HFFc6 (cell line): ENCODE measurements at places on chromosomes 16 and 17.

DNA sequence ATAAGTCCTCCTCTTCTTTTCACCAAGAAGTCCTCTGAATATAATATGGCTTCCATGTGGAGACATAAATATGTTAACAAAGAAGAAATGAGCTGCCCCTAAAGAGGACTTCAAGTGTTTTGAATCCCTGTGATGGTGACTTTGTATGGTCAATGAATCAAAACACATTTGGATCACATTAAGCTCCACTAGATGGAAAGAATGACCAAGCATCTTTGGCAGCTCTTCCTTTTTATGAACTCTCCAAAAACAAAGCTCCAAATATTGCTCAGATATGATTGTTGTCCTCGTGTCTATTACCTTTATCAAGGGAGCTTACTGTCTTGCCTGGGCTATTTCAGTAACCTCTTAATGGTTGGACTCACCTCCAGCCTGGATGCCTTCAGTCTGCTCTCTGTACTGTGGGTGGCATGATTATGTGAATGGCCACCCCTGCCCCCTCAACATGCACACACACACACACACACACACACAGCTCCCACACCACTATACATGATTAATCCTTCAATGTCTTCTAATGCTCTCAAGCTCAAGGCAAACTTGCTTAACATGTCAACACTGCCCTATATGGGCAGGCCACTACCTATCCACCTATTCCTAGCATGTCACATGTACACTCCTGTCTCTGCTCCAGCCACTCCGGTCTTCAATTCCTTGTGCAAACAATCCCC, 346.6 kb upstream of the SALL1 start:
- no peak overlapping the region for H3K27ac ChIP-seq
- H3K4me1 ChIP-seq = peaks cover 9% of the 10 kb centered on the region
- DNase-seq = no peak
- no peaks in the 10 kb centered on the region for H3K36me3 ChIP-seq
- H3K27me3 ChIP-seq = no peaks in the 10 kb centered on the region; the same call in 1 of the 2 replicates

DNA sequence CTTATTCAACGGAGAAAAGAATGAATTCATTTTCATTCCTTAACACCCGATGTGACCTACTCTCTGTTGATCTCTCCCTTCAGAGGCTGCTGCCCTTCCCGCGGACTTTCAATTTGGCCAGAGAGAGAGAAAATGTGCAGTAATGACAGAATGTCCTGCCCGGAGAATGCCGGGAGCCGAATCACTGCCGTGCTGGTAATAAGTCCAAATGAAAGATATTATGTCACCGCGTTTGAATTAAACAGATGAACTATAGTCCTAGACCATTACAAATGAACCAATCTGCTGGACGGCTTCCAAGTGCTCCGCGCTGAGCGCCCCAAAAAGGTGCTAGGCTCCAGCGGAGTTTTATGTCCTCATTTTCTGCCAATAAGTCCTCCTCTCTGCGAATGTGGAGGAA, 14.7 kb upstream of the C16orf82 start:
- no peak for DNase-seq
- no peaks in the 10 kb centered on the region for H3K4me1 ChIP-seq
- no peaks in the 10 kb centered on the region for H3K36me3 ChIP-seq

- no peaks in the 10 kb centered on the region; the same call in 1 of the 2 replicates for H3K36me3 ChIP-seq
- H3K4me1 ChIP-seq = peaks cover 28% of the 10 kb centered on the region
- peak overlapping the region; percentile 29; the same call in 1 of the 2 replicates for H3K4me3 ChIP-seq
- peak overlapping the region; percentile 75 for H3K27ac ChIP-seq
- peaks cover 1% of the 10 kb centered on the region; the same call in 1 of the 2 replicates for H3K27me3 ChIP-seq
- peak; percentile 82 for DNase-seq
These were observed 21.3 kb upstream of the HEXD start for GRCh38 chr17:82396601-82397435.

DNA sequence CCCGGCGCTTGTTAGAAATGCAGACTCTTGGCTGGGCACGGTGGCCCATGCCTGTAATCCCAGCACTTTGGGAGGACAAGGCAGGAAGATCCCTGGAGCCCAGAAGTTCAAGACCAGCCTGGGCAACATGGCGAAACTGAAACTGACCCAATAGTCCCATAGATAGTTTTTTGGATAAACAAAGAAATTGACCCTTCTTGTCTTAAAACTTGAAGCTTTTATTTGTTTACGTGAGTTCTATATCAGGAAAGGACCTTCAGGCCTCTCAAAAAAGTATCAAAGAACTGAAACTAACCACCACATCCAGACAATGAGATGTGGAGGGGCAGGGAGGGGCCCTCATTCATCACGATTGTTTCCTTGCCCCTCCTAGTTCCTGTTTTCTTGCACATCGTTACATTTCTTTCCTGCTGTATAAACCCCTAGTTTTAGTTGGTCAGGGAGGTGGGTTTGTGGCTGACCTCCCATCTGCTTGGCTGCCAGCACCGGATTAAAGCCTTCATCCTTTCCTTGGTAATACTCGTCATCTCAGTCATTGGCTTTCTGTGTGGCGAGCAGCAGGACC, 29.9 kb upstream of the PRM1 start:
- H3K4me3 ChIP-seq = no peak overlapping the region
- no peak for DNase-seq
- peaks cover 37% of the 10 kb centered on the region for H3K4me1 ChIP-seq

GRCh38 chr16:89741342-89742014, 20.1 kb downstream of the ZNF276 start:
- no peak overlapping the region for H3K27ac ChIP-seq
- H3K27me3 ChIP-seq = peaks cover 6% of the 10 kb centered on the region
- H3K36me3 ChIP-seq = no peaks in the 10 kb centered on the region
- no peak overlapping the region for H3K4me3 ChIP-seq

GRCh38 chr16:50316102-50316847, 49.9 kb downstream of the ADCY7 start:
- DNase-seq = no peak
- no peak overlapping the region for H3K27ac ChIP-seq
- peaks cover 6% of the 10 kb centered on the region; the same call in 1 of the 2 replicates for H3K4me1 ChIP-seq
- H3K4me3 ChIP-seq = no peak overlapping the region
- peaks cover 22% of the 10 kb centered on the region for H3K36me3 ChIP-seq

DNA sequence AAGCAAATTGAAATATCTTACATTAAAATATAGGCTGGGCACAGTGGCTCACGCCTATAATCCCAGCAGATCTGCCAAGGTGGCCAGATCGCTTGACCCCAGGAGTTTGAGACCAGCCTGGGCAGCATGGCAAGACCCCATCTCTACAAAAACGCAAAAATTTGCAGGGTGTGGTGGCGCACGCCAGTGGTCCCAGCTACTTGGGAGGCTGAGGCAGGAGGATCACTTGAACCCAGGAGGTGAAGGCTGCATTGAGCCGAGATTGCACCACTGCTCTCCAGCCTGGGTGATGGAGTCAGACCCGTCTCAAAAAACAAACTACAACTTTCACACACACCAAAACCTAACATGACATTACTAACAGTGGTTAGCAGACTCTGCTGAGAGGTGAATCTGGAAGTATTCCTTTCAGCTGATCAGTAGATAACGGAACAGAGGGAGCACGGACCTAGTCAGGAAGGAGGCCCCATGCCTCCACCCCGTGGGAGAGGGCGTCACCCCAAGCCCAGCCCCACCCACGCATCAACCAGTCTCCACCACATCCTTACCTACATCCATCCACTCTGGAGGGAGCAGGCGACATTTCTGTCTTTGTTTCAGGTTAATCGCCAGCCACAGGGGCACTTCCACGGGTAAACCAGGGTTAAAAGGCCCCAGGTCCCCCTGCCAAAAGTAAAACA, 1.7 kb downstream of the GINS2 start:
- H3K27me3 ChIP-seq = peaks cover 4% of the 10 kb centered on the region
- no peak for DNase-seq
- peaks cover 7% of the 10 kb centered on the region; the same call in 1 of the 2 replicates for H3K4me1 ChIP-seq

GRCh38 chr16:55853114-55853513, 20.2 kb upstream of the CES1 start:
- DNase-seq = peak; percentile 19
- no peaks in the 10 kb centered on the region for H3K4me1 ChIP-seq
- no peaks in the 10 kb centered on the region for H3K27me3 ChIP-seq
- H3K4me3 ChIP-seq = no peak overlapping the region
- no peaks in the 10 kb centered on the region for H3K36me3 ChIP-seq
- H3K27ac ChIP-seq = no peak overlapping the region

DNA sequence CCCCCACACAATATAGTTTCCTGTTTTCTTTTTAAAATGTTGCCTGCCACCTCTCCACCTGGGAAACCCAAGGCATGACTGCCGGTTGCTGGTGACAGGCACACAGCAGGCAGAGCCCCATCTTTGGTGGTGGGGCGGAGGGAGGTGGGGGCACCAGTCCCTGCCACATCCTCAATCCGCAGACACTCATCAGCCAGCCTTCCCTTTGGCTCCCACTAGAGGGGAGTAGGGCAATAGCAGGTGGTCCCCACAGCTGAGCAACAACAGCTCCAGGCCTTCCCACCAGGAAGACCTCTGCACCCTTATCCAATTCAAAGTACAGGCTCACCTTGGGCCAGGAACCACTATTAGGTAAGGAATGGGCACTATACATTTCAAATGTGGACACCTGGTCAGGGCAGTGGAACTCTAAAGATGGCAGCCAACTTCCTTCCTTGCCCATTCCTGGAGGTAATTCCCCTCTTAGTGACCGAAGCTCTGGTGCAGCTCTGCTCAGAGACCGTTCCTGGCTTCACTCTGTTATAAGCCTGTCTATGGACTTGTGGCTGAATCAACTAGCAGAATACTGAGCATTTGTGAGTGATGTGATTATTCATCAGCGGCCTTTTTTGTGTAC, 13.9 kb downstream of the RECQL5 start:
- H3K36me3 ChIP-seq = peaks cover 4% of the 10 kb centered on the region; the same call in 1 of the 2 replicates
- H3K4me3 ChIP-seq = no peak overlapping the region
- no peaks in the 10 kb centered on the region for H3K4me1 ChIP-seq
- no peak for DNase-seq
- H3K27ac ChIP-seq = no peak overlapping the region

DNA sequence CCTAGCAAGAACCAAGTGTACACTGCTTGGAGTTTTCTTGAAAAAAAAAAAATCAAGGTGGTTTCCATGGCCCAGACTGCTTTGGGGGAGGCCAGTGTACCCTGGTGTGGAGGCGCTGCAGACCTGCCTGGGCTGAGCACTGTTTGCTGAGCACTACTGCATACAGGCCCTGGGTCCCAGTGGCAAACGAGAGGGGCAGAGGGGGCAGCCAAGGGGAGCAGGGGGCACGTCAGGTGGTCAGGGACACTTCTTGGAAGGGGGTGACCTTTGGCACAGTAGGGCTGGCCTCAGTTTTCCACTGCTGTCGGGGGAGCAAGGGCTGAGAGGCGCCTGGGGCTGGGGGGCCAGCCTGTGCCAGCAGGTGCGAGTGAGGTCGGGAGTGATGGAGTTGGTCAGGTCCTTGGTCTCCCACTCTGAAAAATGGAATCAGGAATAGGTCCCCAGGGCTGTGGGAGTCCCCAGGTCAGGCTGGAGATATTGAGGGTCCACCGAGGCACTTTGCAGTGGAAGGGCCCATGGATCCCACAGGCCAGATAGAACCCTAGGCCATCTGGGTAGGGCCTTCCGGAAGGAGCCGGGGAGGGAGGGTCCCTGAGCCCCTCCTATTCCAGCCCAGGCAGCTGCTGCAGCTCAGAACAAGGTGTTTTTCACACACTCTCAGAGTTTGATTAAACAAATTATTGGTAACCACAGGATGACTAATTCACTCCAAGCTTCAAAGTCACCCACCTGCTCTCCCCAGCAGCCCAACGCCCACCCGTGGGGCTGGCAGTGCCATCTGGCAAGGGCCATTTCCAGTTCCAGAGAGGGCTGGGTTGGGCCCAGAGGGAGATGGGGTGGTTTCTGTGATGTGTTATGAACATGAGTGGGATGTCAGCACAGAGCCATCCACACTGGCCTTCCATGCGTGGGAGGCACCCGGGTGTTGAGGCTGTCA, 3.5 kb downstream of the ZFPM1 start:
- no peaks in the 10 kb centered on the region for H3K36me3 ChIP-seq
- H3K27me3 ChIP-seq = peaks cover 2% of the 10 kb centered on the region
- H3K4me1 ChIP-seq = peaks cover 17% of the 10 kb centered on the region
- peak overlapping the region; percentile 76 for H3K4me3 ChIP-seq

GRCh38 chr16:85569615-85570212, 43.4 kb upstream of the GSE1 start:
- H3K27ac ChIP-seq = peak overlapping the region; percentile 86
- H3K36me3 ChIP-seq = peaks cover 9% of the 10 kb centered on the region; the same call in 1 of the 2 replicates
- H3K4me1 ChIP-seq = peaks cover 49% of the 10 kb centered on the region
- peak; percentile 84 for DNase-seq
- H3K4me3 ChIP-seq = peak overlapping the region; percentile 53

DNA sequence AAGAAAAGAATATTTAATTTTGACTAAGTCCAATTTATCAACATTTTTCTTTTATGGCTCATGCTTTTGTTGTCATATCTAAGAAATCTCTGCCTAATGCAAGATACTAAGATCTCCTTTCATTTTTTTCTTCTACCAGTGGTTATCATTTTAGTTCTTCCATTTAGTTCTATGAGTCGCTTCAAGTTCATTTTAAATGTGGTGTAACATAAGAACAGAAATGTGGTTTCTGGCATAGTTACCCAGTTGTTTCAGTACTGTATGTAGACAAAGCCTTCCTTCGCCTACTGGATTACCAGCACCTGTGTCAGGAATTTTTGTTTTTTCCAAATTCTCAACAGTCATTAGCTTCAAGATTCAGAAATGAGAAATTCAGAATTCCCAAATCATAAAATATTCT, 175.7 kb downstream of the PARN start:
- H3K36me3 ChIP-seq = no peaks in the 10 kb centered on the region
- H3K27ac ChIP-seq = peak overlapping the region; percentile 22
- DNase-seq = peak; percentile 53
- H3K27me3 ChIP-seq = no peaks in the 10 kb centered on the region; the same call in 1 of the 2 replicates

GRCh38 chr17:77140166-77140877, 447 bp upstream of the SEC14L1 start:
- DNase-seq = peak; percentile 97
- peak overlapping the region; percentile 81 for H3K4me3 ChIP-seq
- 0 out of 2 replicates have a peak, but pooled peaks cover 2% of the 10 kb centered on the region for H3K27me3 ChIP-seq

DNA sequence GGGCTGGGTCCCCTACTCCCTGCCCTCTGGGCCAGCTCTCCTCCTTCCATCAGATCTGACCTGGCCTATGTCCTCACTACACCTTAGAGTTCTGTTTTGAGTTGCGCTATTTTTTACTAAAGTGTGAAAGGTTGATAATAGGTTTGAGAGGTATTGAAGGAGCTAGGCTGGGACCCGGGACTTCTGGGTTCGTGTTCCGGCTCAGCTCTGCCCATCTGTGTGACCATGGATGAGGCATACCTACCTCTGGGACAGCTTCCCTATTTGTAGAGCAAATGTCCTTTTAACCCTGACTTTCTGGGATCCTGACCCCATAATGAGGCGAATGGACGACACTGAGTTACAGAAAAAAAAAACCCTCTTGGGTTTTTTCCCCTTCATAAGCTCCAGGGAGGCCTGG, 36.0 kb downstream of the IL21R start:
- H3K27me3 ChIP-seq = no peaks in the 10 kb centered on the region; the same call in 1 of the 2 replicates
- no peak overlapping the region for H3K27ac ChIP-seq
- H3K4me1 ChIP-seq = peaks cover 8% of the 10 kb centered on the region
- DNase-seq = no peak
- no peaks in the 10 kb centered on the region for H3K36me3 ChIP-seq

- peaks cover 16% of the 10 kb centered on the region for H3K4me1 ChIP-seq
- H3K27me3 ChIP-seq = peaks cover 11% of the 10 kb centered on the region
- DNase-seq = no peak
- no peak overlapping the region for H3K27ac ChIP-seq
- no peak overlapping the region for H3K4me3 ChIP-seq
These were observed 13.4 kb downstream of the OSBPL7 start for GRCh38 chr17:47808036-47808829.
